Foreskin keratinocyte (primary cell): ENCODE measurements at places on chromosomes 5 and 9.

DNA sequence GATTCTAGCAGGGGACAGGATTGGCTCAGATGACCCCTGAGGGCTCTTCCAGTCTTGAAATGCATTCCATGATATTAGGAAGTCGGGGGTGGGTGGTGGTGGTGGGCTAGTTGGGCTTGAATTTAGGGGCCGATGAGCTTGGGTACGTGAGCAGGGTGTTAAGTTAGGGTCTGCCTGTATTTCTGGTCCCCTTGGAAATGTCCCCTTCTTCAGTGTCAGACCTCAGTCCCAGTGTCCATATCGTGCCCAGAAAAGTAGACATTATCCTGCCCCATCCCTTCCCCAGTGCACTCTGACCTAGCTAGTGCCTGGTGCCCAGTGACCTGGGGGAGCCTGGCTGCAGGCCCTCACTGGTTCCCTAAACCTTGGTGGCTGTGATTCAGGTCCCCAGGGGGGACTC is 2.9 kb upstream of the MYOZ3 start:
- DNase-seq, result no peak

DNA sequence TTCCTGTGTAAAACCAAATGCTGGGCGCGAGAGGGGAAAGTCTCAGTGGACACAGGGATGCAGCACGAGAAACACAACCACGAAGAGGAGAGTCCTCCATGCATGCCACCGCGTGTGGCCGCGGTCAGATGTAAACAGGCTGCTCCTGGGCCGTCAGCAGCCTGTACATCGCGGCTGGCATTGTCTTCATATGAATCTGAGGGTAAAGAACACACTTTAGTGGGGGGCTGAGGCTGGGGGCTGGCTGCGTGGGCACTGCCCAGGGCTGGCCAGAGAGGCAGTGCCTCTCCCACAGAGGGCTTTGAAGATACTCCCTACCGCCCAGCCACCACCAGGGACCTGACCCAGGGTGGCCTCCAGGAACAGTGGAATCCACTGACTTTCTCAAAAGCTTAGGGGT is 106.2 kb downstream of the ENTREP1 start:
- DNase-seq, result no peak

GRCh38 chr5:1416856-1417469 is 28.3 kb downstream of the SLC6A3 start:
- DNase-seq, result no peak

GRCh38 chr5:24208686-24209106 is 436.1 kb downstream of the CDH10 start:
- no peak for DNase-seq

- DNase-seq, result no peak
Observed at GRCh38 chr5:180607861-180608571, 16.7 kb upstream of the SCGB3A1 start.

- DNase-seq, result no peak
Observed at GRCh38 chr5:459562-460272, 16.7 kb downstream of the EXOC3 start.

- no peak for DNase-seq
Observed at GRCh38 chr5:141651728-141652105, 499 bp upstream of the FCHSD1 start.

DNA sequence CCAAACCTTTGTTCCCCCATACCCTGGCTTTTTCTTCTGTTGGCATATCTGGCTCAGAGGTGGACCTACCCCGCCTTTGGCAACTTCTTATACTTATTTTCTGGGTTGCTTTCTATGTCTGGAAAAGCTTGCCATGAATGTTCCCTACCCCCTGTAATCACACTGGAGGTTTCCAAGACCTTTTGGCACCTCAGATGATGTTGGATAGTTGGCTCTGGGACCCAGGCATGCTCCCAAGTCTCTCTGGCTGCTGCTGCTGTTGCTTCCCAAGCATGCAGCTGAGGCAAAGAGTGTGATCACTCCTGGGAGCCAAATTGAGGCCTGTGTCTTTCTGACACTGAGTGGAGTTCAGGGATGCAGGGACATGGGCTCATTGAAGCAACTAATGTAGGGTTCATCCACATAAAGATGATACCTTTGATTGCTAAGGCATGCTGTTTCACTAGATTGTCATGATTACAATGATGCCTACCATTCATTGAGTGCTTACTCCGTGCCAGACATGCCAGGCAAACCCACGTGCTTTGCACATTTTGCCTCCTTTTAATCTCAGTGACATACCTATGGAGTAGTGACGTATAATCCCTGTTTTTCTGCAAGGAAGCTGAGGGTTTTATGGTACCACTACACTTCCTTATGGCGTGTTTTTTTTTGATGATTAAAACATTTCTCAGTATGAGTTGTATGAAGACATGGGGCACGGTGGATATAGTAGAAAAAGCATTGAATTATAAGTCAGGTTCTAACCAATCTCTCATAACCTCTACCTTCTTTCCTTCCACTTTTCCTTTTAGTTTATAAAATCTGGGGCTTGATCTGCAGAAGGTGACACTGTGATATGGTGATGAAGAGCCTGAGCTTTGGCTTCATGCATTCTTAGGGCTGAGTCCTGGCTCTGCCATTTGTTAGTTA is 73.1 kb downstream of the ARHGAP26 start:
- no peak for DNase-seq

DNA sequence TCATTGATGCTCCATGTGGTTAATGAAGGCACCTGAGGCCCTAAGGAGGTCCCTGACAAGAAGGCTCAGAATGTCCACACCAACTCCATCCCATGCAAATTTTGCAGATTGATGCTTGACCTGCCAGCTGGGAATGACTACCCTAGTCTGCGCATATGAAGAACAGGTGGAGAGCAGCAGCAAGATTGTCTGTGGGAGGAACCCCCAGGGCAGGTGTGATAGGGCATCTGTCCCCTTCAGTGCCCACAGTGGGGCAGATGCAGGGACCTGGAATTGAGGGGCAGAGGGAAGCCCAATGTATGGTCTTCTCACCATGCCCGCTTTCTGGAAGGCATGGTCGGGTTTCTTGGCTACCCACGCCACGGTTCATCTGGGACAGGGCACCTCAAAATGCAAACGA is 79.6 kb downstream of the MACROH2A1 start:
- DNase-seq, result no peak

- DNase-seq, result peak; percentile 45
Observed at GRCh38 chr9:84697509-84698114, 28.1 kb downstream of the NTRK2 start.

DNA sequence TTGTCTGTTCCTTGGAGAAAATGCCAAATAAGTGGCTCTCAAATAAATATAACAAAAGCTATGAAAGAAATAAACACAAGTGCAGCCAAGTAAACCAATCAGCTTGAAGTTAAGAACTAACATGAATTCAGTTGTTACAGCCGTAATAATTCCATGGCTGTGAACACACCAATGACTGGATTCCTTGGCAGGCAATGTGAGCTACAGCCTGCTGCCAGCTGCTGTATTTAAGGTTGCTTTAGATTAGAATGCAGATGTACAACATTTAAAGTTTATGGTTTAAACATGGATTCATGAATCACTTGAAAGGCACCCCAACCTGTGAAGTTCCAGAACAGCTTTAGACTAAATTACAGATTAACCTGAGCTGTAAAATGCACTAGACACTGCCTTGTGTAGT is 626.4 kb upstream of the SEMA6A start:
- no peak for DNase-seq

DNA sequence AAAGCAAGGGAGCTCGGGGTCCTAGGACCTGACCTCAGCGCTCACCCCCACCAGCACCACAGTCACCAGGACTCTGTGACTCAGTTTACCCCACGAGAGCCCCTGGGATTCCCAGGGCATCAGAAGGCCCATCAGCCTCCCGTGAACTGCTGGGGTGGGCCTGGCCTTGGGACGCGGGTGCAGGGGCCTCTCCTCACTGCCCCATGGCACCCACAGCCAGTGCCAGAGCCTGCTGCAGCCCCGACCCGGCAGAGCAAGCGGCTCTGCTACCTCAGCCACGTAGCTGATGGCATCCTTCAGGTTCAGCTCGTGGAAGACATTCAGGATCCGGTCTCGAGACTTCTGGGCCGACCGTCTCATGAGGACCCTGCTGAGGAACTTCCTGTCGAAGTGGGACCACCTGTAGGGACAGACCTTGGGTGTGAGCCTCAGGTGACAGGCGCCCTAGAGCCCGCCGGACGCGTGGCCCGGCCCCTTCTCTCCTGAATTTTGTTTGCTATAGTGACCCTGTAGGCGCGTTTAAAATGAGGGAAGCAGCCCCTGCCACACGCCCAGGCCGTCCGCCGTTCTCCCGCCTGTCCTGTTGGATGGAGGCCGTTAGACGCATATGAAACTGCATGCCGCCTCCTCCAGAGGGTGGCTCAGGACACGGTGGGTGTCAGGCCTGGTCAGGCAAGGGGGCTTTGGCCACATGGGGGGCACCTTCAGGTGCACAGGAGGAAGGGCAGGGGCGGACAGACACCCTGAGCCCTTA is 36.8 kb downstream of the EXOC3 start:
- no peak for DNase-seq
